Heart right ventricle (tissue), 16 donors: ENCODE measurements at places on chromosomes 3 and 15. TPM values are rescaled to one million over a fixed set of nuclear protein-coding genes. Genes with fewer than 3 reads are reported as not detected.

FOXL2 gene
- polyA plus RNA-seq: not detected

LOXL1 gene
- 66.6 TPM for polyA plus RNA-seq

KLHL25 gene
- polyA plus RNA-seq: 9.2 TPM

SPATA12 gene
- not detected for polyA plus RNA-seq

C3orf20 gene
- not detected for polyA plus RNA-seq

TRIM42 gene
- polyA plus RNA-seq: not detected

GCNT3 gene
- polyA plus RNA-seq: 0.37 TPM

GRCh38 chr3:122217901-122218300, 34.4 kb downstream of the CASR start:
- H3K27me3 ChIP-seq: peaks cover 15% of the 10 kb centered on the region

- H3K4me3 ChIP-seq: no peak overlapping the region
- no peaks in the 10 kb centered on the region for H3K27me3 ChIP-seq
- H3K4me1 ChIP-seq: no peaks in the 10 kb centered on the region
Measured at GRCh38 chr15:53530761-53531160, 228.7 kb downstream of the WDR72 start.

DNA sequence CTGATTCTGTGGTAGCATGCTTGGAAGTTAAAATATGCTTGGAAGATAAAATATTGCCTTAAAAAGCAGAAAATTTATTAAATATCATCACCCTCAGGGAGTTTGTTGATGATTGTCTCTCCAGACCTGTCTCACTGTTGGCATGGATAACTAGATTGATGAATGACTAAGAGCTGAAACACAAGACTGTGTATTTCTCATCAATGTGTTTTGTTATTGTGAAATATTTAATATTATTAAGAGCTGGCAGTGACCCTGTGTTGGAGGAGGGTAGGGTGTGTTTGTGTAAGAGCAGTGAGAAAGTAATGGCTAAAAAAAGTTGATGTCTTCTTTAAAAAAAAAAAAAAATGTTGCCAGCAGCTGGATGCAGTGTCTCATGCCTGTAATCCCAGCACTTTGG, 82.2 kb downstream of the ITPR1 start:
- no peak overlapping the region for H3K27ac ChIP-seq
- no peaks in the 10 kb centered on the region for H3K27me3 ChIP-seq

DNA sequence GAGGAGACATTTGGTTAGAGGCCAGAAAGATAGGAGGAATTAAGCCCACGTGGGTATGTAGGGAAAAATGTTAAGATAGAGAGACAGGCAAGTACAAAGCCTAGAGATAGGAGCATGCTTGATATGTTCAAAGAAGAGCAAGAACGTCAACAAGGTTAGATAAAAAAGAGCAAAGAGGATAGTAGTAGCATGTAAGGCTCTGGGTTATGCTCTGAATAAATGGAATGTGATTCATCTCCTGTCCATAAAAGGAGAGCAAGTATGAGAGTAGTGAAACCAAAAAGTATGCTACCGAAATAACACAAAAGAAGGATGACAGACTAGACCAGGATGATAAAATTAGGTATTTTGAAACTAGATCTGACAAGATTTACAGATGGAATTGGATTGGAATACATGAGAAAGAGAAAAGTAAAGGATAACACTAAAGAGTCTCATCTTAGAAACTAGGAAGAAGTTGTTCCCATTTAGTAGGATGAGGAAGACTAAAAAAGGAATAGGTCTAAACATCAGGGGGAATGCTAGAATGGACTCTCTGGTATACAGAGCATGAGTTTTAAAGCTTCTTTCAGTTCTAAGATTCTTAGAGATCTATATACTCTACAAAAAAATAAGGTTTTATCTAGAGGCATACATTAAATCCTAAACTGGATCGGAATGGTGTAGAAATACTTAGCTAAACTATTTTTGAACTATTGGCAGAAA, 59.1 kb downstream of the TRPM7 start:
- peaks cover 100% of the 10 kb centered on the region for H3K36me3 ChIP-seq
- no peak overlapping the region for H3K4me3 ChIP-seq

GRCh38 chr3:15768421-15769255, 29.1 kb downstream of the ANKRD28 start:
- H3K27me3 ChIP-seq: no peaks in the 10 kb centered on the region
- no peak for DNase-seq
- peaks cover 6% of the 10 kb centered on the region for H3K36me3 ChIP-seq
- H3K4me3 ChIP-seq: no peak overlapping the region

DNA sequence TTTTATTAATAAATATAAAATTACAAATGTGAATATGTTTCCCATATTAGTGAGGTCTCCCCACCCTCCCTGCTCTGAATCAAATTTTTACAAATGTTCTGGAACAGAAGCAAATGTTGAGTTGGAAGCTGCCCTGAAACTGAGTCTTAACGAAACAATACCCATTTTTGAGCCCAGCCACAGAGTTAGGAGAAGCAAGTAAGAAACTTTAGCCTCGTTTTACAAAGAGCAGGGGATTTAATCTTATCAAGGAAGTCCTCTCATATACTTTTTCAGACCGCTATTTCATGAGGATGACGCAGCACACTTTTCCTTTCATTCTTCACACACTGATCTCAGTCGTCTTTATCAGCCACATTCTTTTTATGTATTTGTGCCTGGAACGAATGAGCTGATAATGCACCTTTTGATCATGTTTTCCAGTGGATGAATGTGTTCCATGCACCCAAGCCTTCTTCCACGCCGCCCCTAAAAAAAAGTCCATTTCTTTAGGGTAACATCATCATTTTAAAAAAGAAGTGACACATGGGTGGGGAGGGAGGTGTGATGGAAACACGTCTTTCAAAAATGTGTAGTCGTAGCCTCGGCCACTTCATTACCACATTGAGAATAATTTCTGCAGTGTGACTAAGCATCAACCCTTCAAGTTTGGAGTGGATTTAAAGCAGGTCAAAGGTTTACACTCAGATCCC, 48.1 kb downstream of the SETMAR start:
- H3K4me3 ChIP-seq: peak overlapping the region; percentile 13
- peak overlapping the region; percentile 41 for H3K27ac ChIP-seq
- no peak for DNase-seq
- no peaks in the 10 kb centered on the region for H3K36me3 ChIP-seq

DNA sequence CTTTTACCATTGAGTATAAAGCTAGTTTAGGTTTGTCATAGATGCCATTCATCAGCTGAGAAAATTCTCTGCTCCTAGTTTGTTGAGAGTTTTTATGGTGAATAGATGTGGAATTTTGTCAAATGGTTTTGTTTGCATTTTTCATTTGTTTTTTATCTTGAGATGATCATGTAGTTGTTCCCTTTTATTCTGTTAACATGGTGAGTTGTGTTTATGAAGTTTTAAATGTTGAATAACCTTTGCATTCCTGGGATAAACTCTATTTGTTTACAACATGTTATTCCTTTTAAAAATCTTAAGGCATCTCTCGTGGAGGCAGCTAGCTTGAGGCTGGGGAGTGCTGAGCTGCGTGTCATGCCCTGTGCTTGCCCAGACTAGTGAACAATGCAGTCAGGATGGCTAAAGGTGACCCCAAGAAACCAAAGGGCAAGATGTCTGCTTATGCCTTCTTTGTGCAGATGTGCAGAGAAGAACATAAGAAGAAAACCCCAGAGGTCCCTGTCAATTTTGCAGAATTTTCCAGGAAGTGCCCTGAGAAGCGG, 48.5 kb downstream of the ANAPC13 start:
- DNase-seq: no peak
- no peak overlapping the region for H3K27ac ChIP-seq
- no peaks in the 10 kb centered on the region for H3K36me3 ChIP-seq
- no peaks in the 10 kb centered on the region for H3K4me1 ChIP-seq
- no peaks in the 10 kb centered on the region for H3K27me3 ChIP-seq
- no peak overlapping the region for H3K4me3 ChIP-seq

GRCh38 chr3:150439657-150440056, 31.6 kb downstream of the TSC22D2 start:
- peaks cover 19% of the 10 kb centered on the region for H3K36me3 ChIP-seq
- H3K27ac ChIP-seq: no peak overlapping the region
- peaks cover 33% of the 10 kb centered on the region for H3K4me1 ChIP-seq

- H3K4me1 ChIP-seq: no peaks in the 10 kb centered on the region
- no peaks in the 10 kb centered on the region for H3K36me3 ChIP-seq
- H3K27ac ChIP-seq: no peak overlapping the region
- H3K4me3 ChIP-seq: no peak overlapping the region
- no peak for DNase-seq
Measured at GRCh38 chr3:155411500-155412223, 118.2 kb upstream of the STRIT1 start.

GRCh38 chr3:136350557-136350956, 100.4 kb downstream of the PCCB start:
- H3K4me1 ChIP-seq: peaks cover 15% of the 10 kb centered on the region
- H3K4me3 ChIP-seq: no peak overlapping the region
- H3K27ac ChIP-seq: no peak overlapping the region
- no peaks in the 10 kb centered on the region for H3K27me3 ChIP-seq
- DNase-seq: no peak
- H3K36me3 ChIP-seq: peaks cover 50% of the 10 kb centered on the region

DNA sequence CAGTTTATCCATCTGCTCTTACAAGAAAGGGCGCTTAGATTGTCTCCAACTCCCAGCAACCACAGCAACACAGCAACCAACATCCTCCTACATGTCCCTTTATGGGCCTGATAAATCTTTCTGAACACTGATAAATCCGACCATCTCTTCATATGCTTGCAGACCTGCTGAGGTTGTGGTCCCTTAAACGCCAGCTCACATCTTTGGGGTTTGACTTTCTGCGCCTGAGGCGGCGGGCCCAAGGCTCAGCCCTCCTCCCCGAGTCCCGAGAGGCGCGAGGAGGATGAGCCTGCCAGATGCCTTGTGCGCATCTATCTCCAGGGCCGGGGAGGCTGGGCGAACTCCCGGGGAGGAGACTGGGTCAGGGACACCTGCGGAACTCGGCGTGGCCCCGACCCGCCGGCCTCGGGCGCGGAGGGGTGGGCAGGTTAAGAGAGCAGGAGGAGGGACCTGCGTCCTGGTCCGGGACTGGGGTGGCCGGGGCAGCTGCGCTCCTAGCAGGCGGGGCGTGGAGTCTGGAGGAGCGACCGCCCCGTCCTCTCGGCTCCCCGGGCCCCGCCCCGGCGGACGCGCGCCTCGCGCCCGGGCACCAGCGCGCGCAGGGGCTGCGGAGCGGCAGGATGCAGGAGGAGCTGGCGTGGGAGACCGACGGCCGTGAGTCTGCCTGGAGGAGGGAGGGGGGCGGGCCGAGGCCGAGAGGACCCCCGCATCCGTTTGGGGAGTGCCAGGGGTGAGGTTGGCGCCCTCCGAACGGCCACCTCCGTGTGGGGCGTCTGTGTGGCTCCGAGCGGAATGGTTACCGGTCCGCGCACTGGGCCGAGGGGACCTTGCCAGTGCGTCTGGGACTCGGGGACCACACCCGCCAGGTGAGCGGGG, at the start of gene ANKDD1A:
ANKDD1A (plus strand) TSS at position 592 of the 876 bp plus-strand sequence; CDS start at position 621, 29 bp downstream.
- DNase-seq: peak; percentile 60
- H3K27ac ChIP-seq: no peak within 1 kb of the TSS
- H3K4me1 ChIP-seq: peaks cover 16% of the 10 kb centered on the region
- no peaks in the 10 kb centered on the region for H3K27me3 ChIP-seq

DNA sequence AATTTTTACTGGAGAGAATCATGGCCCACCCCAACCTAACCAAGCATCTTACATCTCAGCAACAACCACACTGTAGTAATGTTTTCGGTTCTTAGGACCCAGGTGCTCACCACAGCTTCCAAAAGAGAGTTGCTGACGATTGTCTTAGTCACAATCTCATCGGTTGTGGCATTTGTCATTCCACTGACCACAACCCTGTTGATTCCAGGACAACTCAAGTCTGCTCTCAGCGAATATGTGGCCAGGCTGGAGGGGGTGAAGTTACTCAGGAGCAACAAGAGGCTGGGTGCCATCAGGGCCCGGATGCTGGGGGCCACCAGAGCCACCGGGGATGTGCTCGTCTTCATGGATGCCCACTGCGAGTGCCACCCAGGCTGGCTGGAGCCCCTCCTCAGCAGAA, 25.9 kb downstream of the GALNT15 start:
- no peak for DNase-seq
- H3K4me3 ChIP-seq: no peak overlapping the region
- no peaks in the 10 kb centered on the region for H3K36me3 ChIP-seq
- no peak overlapping the region for H3K27ac ChIP-seq

DNA sequence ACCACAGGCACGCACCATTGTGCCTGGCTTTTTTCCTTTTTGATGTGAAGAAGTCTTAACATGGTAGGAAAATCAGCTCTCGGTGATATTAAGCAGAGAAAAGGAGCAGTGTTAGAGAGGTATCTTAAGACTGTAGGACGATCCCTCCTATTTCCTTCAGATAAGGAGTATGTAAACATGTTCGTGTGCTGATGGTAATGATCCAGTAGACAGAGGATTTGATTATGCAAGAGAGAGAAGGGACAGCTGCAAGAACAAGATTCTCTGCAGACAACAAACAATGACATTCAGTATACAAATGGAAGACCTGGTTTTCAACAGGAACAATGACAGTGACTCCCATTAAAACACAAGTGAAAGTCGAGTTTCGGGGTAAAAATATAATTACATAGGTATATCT, 95.1 kb upstream of the MELTF start:
- H3K27me3 ChIP-seq: no peaks in the 10 kb centered on the region
- no peak for DNase-seq
- H3K27ac ChIP-seq: no peak overlapping the region

- DNase-seq: no peak
- no peaks in the 10 kb centered on the region for H3K27me3 ChIP-seq
- H3K4me1 ChIP-seq: no peaks in the 10 kb centered on the region
- H3K4me3 ChIP-seq: no peak overlapping the region
- no peaks in the 10 kb centered on the region for H3K36me3 ChIP-seq
Measured at GRCh38 chr3:29949940-29950616, 656.3 kb upstream of the TGFBR2 start.

DNA sequence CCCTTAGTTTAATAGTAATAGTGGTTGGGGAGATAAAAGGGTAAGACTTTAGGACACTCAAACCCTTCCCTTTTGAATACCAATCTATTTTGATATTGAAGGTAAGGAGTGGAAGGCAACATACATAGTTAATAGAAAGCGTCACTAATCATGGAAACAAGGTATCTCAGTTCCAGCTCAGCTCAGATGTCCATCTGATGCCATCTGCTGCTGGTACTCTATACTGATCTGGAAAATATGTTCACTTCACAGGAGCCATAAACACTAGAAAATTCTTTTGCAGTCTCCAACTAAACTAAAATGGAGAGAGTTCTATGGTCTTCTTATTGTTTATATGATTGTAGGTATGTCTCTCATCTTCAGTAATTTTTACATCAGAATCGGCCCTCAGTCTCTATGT, 1777.1 kb downstream of the OTOL1 start:
- H3K27me3 ChIP-seq: no peaks in the 10 kb centered on the region
- no peaks in the 10 kb centered on the region for H3K4me1 ChIP-seq
- no peak overlapping the region for H3K27ac ChIP-seq
- no peaks in the 10 kb centered on the region for H3K36me3 ChIP-seq

DNA sequence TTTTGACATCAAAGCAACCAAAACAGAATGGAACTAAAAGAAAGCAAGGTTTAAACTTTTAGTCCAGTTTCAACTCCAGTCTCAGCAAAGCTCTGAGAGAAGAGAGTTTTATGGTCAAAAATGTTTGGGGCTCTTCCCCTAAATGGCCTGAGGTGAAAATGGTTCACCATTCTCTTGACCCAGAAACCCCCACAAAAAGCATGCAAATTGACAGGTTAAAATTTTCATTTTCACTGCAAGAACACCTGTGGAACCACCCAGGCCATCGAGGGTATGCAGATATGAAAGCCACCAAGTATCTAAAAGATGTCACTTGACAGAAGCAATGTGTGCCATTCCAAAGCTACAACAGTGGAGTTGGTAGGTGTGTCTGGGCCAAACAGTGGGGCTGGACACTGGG, 195.0 kb downstream of the MAGI1 start:
- no peak overlapping the region for H3K27ac ChIP-seq
- no peaks in the 10 kb centered on the region for H3K27me3 ChIP-seq
- no peak overlapping the region for H3K4me3 ChIP-seq
- no peak for DNase-seq
